WTC11 (cell line): ENCODE measurements at places on chromosomes 2 and 18. TPM values are rescaled to one million over a fixed set of nuclear protein-coding genes. Genes with fewer than 3 reads are reported as not detected.

DNA sequence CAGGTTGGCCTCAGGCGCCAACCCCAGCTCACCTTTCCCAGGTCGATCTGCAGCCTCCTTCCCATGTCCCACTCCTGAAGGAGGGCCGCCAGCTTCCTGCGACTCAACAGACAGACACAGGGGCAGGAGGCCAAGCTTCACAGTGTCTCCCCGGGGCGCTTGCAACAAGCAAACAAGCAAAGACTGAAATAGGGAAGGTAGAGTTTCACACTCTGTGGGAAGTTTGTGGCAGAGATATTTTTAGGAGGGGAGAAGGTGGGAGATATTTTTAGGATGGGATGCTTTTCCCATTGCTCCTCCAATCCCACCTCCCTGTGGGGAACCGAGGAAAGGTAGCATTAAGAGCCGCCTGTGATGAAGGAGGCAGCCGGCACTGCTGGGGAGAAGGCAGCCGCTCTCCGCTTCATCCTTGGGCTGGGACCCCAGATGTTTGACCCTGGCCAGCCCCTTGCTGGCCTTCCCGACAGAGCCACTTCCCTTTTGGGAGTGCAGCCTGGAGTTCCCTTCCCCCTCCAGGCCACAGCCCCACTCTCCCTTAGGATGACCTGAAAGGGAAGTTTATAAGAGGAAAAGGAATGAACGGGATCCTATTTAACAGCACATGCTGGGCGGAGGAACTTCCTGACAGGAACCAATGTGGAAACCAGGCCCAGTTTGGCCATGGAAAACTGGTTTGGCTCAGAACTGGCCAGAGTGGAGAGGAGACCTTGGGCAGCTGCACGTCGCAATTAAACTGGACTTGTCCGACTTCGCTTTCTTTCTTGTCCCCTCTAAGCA lies 142.2 kb upstream of the SMAD2 start:
- no peak for DNase-seq

Gene FLACC1
- total RNA-seq: 0.17 to 0.62 TPM (median 0.23 TPM) in 3 replicates

DNA sequence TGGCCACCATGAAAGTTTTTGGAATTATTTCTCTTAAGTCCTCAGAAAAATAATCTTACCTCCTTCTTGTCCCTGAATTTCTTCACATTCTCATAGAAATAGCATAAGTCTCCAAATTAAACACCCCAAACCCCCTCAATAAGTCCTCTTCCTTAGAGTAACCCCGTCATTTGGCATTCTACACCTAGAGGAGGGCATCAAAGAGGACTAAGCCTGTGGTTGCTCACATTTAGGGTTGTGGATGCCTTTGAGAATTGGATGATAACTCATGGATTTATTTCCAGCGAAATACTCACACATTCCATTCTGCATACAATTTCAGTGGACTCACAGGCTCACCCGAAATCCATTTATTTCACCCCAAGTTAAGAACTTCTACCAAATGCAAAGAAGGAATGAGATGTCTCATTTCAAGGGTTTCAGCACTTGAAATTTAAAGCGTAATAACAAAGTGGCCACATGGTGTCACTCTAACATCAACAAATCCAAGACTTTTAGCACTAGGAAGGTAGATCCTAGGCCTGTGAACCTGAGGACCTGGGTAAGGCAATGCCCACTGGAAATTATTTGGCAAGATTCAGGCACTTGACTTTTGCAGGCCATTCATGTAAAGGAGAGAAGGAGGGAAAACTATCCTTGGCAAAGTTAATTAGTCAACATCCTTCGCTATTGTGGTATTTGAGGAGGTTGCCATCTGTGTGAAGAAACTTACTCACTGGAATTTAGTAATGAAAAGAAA lies 24.6 kb downstream of the DYTN start:
- no peak for DNase-seq

- DNase-seq: no peak
Measured at GRCh38 chr18:34957864-34958259, 83.4 kb upstream of the MAPRE2 start.

Gene ASXL3
- total RNA-seq: 0.35 to 0.76 TPM (median 0.66 TPM) in 3 replicates

DNA sequence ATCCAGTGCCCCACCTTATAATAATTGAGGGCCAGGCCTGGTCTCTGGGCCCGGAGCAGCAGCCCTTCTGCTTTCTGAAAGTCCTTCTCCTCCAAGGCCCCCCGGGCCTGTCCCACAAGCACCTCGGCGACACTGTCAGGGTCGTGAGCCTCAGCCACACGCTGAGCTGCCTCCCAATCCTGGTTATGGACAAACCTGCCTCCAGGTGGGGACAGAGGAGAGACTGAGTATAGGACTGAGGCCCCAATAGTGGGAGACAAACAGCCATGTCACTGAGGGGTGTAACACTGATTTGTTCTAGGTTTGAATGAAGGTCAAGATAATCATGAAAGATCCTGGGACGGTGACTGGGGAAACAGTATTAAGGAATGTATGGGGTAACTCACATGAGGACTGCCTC lies 11.8 kb downstream of the KRTCAP3 start:
- DNase-seq: no peak

Gene UPP2
- not detected in 3 replicates for total RNA-seq
